Central memory CD4-positive, alpha-beta T cell (primary cell): ENCODE measurements at places on chromosomes 16 and 17.

- no peak for DNase-seq
Observed at GRCh38 chr17:8041979-8042378, 3.1 kb downstream of the ALOX15B start.

DNA sequence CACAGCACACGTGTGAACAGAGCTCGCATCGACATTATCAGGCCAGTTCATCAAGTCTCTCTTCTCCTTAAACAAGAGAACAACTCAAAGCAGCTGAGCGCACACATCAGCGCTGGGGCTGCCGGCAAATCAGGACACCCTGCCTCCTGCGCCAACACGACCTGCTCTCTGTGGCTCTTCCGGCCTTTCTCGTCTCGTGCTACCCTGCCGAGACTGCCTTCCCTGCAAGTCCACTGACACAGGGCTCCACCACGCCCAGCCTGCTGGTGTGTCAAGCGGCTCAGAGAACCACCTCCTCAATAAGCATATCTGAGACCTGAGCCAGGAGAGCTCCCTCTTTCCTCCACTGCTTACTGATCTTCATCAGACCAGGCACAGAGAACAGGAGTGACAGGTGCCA lies 96.9 kb downstream of the ZNF778 start:
- peak; percentile 63 for DNase-seq

DNA sequence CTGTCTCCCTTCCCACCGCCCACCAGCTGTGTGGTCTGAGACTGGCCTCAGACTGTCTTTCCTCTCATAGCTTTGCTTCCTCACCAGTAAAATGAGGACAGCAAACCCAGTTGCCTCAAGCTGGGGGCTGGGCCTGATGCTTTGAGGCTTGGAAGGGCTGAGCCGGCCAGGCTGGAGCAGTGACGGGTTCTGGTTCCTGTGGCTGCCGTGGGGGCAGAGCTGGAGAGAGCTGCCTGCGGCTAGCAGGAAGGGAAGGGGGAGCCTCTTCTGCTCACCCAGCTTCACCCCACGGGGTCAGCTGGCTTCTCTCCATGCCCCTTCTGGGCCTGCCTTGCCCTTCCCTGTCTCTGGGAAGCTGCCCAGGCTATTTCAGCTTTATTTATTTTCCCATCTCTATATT lies 23.7 kb downstream of the LASP1 start:
- DNase-seq: no peak

- DNase-seq: no peak
Observed at GRCh38 chr16:80103463-80103862, 437.3 kb upstream of the DYNLRB2 start.

GRCh38 chr17:75869282-75870141 lies 8.9 kb downstream of the TRIM47 start:
- no peak for DNase-seq

GRCh38 chr16:19523559-19524355 lies at the start of gene CCP110:
Gene CCP110, plus strand, starts transcription at chr16:19523942. Its CDS starts 3,940 bp downstream, at chr16:19527882.
- peak; percentile 95 for DNase-seq

- no peak for DNase-seq
Observed at GRCh38 chr16:30354423-30355143, 525 bp downstream of the CD2BP2 start.

DNA sequence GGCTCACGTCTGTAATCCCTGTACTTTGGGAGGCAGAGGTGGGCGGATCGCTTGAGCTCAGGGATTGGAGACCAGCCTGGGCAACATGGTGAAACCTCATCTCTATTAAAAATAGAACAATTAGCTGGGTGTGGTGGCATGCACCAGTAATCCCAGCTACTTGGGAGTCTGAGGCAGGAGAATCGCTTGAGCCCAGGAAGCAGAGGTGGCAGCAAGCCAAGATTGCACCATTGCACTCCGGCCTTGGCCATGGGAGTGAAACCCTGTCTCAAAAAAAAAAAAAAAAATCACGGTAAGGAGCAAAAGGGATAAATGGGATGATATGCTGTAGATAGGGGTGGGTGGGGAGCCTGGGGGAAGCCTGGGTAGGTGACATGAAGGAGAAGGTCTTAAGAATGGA lies 20.4 kb upstream of the TMEM98 start:
- DNase-seq: no peak

- no peak for DNase-seq
Observed at GRCh38 chr16:89423681-89424260, 66.6 kb downstream of the ANKRD11 start.

- no peak for DNase-seq
Observed at GRCh38 chr17:17073030-17073564, 30.8 kb downstream of the MPRIP start.

GRCh38 chr17:34610039-34610438 lies 30.7 kb downstream of the TMEM132E start:
- no peak for DNase-seq

DNA sequence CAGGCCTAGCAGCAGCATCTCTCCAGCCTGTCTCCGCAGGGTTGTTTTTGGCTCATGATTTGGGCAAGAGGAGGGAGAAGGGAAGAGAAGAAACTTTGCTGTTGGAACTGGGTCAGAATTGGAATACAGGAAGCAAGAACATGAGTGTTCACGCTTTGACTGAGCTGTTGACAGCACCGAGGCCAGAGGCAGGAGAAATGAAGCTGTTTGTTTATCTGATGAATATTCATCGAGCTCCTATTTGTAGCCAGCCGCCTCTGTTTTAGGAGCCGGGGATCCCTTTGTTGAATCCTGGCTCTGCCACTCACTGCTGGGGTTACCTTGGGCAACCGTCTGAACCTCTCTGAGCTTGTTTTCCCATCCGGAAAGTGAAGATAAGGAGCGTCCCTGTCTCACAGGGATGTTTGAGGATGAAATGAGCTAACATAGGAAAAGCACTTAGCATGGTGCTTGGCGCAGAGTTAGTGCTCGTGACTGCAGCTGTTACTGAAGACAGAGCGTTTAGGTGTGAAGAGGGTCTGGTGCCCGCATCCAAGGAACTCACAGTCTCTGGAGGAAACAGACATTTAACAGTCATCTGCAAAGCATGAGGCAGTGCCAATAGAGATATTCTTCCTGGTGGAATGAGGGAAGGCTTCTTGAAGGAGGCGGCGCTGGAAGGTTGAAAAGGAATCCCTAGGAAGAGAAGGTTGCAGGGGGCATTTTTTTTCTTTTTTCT lies 29.2 kb downstream of the RAP1GAP2 start:
- DNase-seq: no peak

DNA sequence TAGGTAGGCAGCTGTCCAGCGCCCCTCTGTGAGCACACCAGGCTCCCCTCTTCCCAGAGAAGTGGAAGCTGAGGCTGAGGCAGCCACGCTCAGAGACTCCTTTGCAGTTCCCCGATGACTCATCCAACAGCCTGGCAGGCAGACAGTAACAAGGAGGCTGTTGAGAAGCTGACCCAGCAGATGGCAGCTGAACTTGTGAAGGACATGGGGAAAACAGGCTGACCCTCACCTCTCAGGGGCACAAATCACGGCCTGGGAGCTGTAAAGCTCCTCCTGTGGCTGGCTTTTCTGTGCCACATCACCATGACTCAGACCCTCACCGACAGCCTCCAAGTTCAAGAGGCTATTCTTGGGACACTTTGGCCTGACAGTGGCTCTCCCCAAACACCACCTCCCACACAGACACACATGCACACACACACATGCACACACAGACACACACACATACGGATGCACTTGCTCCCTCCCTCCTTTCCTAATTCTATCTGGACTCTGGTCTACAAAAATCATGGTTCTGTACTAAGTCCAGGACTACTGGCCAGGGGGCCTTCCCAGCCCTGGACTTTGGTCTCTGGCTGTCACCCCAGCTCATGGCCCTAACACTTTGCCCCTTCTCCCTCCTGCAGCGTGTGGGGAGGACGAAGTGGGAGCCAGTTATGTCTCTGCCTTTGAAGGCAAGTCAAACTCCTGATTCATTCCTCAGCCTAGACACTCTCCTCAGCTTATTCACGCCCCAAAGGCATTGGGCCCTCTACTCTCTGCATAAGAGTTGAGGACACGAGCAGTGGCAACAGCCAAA lies 23.2 kb downstream of the MAP3K14 start:
- no peak for DNase-seq

DNA sequence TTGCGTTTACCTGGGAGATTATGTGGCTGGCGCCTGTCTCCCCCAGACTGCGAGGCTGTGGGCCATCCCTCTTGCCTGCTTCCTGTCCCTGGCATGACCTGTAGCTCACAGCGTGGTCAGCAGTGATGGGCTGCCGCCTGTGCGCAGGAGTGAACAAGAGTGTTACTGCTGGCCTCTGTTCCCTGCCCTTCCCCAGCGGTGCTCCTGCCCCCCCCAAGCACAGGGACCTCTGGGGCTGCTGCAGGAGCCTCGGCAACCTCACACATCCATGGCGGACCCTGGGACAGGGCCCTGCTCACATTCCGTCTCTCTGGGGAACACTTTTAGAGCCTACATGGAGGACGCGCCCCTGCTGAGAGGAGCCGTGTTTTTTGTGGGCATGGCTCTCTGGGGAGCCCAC lies 10.6 kb downstream of the TSC2 start:
- DNase-seq: no peak

GRCh38 chr16:10665166-10665565 lies 29.6 kb downstream of the TEKT5 start:
- DNase-seq: no peak

DNA sequence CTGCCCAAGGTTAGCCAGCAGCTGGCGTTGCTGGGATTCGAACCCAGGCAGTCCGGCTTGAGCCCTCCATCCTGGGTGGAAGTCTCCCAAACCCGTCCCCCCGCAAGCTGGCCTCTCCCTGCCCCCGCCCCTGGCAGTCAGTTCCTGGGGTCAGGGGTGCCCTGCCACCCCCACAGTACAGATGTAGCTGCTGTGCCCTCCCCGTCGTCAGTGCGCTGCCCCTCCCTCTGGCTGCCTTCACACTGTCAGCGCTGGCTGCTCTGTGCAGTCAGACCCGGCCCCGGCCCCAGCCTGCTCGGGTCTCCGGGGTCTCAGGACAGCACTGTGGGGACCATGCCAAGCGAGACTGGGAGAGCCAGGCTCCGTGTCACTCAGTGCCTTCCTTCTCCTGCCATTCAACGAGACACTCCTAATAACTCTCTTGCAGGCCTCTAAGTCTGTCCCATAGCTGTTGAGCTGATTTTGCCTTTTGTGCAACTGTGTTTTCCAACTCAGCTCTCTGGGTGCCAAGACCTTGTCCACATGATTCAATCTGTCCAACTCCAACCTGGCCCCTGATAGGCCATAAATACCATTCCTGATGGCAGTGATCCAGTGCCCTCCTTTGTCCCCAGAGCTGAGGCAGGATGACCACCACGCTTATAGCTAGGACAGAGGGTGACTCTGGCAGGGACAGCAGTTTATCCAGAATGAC lies 55.5 kb upstream of the IL34 start:
- no peak for DNase-seq

DNA sequence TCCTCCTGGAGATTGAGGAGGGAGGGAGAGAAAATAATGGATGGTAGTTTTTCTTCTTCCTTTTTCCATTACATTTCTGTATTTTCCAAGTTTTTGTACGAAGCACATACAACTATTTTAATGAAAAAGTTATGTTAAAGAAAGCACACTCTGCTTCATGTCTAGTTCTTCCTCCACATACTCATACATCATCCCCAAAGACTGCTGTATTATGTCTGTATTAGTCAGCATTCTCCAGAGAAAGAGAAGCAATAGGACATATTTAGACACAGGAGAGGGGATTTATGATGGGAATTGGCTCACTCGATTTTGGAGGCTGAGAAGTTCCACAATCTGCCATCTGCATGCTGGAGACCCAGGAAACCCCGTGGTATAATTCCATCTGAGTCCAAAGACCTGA lies 10.1 kb upstream of the ACSM2A start:
- no peak for DNase-seq
